Left ventricle myocardium inferior (tissue), 1 donor: ENCODE measurements at places on chromosomes 6 and 20.

GRCh38 chr6:87913974-87914373 is 133.7 kb upstream of the SPACA1 start:
- DNase-seq, result no peak

GRCh38 chr20:64232794-64233193 is 22.8 kb upstream of the PCMTD2 start:
- DNase-seq, result peak; percentile 52

DNA sequence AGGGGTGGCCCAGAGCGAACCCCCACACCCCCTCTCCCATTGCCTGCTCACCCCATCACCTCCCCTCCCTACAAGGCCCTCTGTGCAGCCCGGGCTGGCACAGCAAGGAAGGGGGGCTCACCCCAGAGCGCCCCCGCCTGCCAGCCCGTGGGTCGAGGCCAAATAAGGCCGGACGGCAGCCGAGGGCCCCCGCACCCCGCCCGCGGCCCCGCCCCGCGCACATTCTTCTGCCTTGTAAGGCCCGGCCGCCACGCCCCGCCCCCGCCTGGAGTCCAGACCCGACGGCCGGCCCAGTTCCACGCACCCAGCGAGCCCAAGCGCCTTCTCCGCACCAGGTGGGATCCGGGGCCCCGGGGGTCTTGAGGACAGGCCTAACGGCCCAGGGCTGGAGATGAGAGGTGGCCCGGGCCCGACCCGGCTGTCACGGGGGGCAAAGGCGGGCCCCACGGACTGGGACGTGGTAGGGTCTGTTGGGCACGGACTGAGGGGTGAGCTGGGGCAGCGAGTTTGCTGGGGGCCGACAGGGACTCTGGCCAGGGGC is at the start of gene MYL9:
Gene MYL9 (plus strand): TSS at position 293 of the 541 bp plus-strand sequence. CDS start 3,366 bp downstream, outside the sequence.
- peak; percentile 97 for DNase-seq

DNA sequence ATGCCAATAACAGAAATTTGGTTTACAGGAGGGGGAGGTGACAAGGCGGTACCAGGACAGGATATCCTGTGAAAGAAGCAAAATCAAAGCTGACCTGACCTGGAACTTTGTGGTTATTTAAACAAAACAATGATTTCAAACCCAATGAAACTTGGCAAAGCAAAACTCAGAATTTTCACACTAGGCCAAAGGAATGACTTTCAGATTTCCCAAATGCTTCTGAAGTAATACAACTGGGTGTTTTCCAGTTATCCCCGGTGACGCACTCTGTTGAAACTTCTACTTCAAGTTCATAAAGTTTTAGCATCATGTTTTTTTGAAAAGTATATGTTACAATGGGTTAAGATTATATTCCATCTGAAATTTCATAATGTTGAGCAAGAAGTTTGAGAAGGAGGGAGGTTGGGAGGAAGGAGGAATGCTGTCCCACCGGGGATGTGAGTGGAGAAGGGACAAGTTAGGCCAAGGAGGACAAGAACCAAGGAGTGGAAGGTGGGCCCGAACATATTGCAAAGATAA is 78.1 kb upstream of the TRAF3IP2 start:
- no peak for DNase-seq

DNA sequence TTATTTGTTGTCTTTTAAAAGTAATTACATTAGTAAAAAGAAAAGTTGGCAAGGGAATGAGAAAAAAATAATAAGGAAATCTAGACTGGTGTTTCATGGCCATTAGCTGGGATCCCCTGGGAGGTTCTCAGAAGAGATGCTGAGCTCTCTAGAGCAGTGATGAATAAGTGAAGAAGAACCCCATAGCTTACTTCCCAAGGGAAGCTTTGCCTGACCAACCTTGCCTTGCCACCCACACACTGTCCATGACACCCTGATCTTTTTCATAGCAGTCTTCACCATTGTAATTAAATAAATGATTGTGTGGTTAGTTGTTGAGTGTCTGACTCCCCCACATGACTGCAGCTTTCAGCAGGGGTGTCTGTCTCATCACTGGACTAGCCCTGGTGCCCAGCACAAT is 5.9 kb downstream of the C6orf163 start:
- no peak for DNase-seq
